ENCODE measurements at places on chromosomes 11 and 22. TPM values are rescaled to one million over a fixed set of nuclear protein-coding genes. Genes with fewer than 3 reads are reported as not detected.

GRCh38 chr22:41544671-41545476 lies 604 bp upstream of the POLR3H start:
- no peak for DNase-seq

GRCh38 chr11:89203814-89204213 lies 26.1 kb downstream of the TYR start:
- DNase-seq, result peak; percentile 4

GRCh38 chr11:88117281-88117858 lies 57.9 kb downstream of the RAB38 start:
- DNase-seq, result no peak

DNA sequence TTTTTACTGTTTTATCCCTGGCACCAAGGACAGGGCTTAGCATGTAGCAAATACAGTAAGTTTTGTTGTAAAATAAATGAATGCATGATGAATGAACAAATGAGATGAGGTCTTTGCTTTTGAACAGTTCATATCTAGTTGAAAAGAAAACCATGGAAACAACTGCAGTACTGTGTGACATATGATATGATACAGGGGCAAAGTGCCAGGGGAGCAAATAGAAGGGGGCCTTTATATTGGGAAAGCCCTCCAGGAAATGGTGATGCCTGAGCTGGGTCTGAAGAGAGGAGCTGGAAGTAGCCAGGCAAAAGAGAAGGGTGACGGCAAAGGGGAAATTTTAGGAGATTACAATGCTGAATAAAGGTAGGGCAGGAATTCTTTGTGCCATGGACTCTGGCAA lies 63.8 kb upstream of the UCP3 start:
- DNase-seq, result no peak

- DNase-seq, result peak; percentile 36
Observed at GRCh38 chr11:30128269-30128932, 102.4 kb upstream of the FSHB start.

GRCh38 chr11:9302448-9302847 lies 11.9 kb downstream of the TMEM41B start:
- peak; percentile 67 for DNase-seq

GRCh38 chr11:128572965-128573364 lies 14.4 kb downstream of the ETS1 start:
- no peak for DNase-seq

- DNase-seq, result peak; percentile 25
Observed at GRCh38 chr22:46563381-46564083, 26.1 kb upstream of the CELSR1 start.

DNA sequence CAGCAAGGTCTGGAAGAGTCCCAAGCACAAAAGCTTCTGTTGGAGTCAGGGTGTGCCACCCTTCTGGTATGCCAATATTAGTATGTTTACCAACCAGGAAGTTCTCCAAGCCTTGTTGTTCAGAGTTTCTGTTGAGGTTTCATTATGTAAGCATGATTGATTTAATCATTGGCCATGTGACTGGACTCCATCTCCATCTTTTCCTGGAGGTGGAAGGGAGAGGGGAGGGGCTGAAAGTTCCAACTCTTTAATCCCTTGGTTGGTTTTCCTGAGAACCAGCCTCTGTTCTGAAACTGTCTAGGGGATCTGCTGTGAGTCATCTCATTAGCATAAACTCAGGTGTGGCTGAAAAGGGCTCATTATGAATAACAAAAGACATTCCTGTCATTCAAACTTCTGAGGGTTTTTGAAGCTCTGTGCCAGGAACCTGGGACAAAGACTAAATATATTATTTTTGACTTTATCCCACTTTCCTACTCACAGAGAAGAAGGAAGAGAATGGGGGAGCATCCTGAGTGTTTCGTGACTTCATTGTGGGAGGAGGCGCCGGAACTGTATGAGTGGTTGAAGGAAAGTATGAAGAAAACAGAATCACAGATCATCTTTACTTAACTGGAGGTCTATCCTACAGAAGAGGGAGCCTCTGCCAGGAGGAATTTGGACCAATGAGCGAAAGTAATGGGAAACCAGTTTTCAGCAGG lies 138.2 kb downstream of the NECTIN1 start:
- DNase-seq, result peak; percentile 99

- DNase-seq, result no peak
Observed at GRCh38 chr11:214083-214482, 6.6 kb downstream of the RIC8A start.

DNA sequence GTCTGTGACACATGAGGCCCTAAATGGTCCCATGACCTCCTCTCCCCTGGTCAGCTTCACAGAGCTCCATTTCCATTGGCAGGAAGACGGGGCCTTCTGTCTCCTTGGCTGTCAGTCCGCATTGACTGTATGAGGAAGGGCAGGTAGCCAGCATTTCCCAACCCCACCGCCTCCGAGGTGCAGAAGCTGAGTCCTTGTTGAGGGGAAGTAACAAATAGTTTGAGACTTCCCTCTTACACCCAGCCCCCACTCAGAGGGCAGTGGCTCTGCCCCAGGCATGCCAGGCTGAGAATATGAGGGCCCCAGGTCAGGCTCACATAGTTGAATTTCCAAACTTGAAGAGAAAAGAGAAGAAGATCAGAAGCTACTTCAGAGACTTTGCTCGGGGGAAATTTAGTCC lies 611.1 kb downstream of the BRD1 start:
- no peak for DNase-seq

DNA sequence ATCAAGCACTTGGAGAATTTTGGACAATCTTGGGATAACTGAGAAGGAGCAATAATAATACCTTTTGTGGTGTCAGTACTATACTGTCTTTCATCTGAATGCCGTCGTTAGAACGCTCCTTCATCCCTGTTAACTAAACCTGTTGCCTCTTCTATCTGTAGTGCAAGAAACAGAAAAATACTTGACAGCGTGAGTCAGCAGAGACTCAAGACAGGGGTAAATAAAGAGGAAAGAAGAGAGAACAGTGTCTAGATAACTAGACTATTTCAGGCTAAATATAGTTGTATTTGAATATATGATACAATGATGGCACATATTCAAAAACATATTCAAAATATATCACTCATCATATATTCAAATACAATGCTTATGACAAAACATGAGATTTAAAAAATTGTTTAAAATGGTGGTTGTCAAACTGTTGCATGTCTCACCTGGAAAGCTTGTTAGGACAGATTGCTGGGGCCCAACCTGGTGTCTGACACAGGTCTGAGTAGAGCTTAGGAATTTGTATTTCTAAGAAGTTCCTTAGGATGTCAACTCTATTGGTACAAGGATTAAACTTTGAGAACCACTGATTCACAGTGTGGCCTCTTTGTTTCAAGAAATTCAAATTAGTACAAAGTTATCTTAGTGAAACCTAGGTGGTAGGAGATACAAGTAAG lies 17.4 kb downstream of the OOSP4A start:
- no peak for DNase-seq

DNA sequence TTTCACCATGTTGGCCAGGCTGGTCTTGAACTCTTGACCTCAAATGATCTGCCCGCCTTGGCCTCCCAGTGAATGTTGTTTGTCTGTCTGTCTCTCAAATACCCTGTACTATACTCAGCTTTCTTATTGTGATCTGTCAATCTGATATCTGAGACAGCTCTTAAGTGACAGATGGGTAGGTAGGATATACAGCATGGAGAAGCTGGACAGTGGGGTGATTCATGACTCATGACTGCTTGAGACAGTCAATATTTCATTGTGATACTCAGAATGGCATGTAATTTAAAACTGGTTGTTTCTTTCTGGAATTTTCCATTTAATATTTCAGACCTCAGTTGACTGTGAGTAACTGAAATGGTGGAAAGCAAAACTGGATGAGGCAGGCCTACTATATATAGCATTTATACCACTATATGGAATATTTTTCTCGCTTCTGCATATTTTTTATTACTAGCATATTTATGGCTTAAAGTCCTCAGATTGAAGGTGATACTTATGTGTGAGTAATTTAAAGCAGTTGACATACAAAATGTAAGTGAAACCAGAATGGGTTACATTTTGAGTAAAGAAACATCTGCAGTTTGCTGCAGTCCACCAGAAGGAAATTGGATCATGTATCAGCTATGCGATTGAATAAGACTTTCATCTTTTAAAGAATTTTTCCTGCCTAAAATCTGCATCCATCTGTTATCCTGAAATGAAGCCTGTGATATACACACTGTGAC lies 22.3 kb downstream of the ARHGAP42 start:
- DNase-seq, result peak; percentile 47

DNA sequence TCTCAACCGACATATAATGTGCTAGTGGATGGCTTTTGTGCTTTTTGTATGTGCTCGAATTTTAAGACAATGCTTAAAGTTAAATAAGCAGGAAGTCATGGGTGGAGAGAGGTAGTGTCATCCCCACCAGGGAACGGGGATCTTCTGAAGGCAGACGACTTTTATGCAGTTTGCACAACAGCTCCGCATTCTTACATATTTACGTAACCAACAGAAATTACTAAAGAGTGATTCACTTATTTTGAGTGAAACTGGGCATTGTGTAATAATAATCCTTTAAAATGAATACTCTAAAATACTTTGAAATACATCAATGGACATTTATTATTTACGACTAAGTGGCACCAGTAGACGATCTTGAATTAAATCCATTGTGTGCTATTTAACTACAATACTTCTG lies 305.1 kb downstream of the CNTN5 start:
- DNase-seq, result peak; percentile 48

DNA sequence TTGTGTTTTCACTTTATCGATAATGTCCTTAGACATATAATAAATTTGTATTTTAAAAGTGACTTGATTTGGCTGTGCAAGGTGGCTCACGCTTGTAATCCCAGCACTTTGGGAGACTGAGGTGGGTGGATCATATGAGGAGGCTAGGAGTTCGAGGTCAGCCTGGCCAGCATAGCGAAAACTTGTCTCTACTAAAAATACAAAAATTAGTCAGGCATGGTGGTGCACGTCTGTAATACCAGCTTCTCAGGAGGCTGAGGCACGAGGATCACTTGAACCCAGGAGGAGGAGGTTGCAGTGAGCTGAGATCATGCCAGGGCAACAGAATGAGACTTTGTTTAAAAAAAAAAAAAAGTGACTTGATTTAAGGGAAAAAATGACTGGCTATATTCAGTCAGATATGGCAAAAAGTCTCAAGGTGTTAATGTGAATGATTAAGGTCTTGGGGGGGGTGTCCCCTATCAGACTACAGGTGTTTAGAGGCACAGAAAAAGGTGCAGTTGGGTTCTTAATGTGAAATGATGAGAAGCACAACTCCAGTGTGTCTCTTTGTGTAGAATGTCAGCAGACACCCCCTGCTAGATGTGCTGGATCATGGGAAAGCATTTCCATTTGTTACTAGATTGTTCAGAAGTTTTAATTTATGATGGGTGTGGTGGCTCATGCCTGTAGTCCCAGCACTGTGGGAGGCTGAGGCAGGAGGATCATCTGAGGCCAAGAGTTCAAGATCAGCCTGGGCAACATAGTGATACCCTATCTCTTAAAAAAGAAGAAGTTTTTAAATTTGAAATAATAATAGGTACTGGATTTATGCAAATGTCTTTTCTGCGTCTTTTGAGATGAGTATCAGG lies 17.0 kb downstream of the NEAT1 start:
- DNase-seq, result peak; percentile 50

- no peak for DNase-seq
Observed at GRCh38 chr22:37302674-37303555, 20.6 kb downstream of the CYTH4 start.

GRCh38 chr11:57638005-57638781 lies 11.5 kb downstream of the YPEL4 start:
- peak; percentile 81 for DNase-seq

DNA sequence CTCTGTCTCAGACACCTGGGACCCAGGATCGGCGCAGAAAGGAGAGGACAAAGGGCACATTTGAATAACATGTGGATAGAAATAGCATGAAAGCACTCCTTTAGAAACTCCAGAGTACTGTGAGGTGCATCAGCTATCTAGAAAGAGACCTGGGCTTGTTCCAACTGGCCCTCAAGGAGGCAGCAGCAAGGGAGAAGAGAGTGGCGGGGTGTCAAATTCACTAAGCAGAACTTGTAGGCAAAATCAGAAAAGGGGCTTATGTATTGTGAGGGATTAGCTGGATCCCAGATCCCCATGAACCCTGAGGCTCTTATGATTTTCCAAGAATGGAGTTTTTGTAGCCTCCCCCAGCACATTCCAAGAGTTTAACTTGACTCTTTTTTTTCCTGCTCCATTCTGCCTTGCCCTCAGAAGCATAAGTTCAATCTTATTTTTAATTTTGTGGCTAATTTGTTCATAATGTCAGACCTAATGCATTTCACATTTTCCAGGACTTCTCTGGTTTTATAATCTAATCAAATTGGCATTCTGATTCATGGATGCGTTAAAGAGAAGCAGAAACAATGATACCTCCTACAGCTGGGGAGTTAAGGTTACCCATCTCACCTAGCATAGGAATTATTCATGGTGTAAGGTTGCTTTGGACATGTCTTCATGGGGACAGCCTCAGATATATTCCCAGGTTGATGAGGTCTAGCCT lies 33.6 kb downstream of the USH1C start:
- DNase-seq, result no peak

DNA sequence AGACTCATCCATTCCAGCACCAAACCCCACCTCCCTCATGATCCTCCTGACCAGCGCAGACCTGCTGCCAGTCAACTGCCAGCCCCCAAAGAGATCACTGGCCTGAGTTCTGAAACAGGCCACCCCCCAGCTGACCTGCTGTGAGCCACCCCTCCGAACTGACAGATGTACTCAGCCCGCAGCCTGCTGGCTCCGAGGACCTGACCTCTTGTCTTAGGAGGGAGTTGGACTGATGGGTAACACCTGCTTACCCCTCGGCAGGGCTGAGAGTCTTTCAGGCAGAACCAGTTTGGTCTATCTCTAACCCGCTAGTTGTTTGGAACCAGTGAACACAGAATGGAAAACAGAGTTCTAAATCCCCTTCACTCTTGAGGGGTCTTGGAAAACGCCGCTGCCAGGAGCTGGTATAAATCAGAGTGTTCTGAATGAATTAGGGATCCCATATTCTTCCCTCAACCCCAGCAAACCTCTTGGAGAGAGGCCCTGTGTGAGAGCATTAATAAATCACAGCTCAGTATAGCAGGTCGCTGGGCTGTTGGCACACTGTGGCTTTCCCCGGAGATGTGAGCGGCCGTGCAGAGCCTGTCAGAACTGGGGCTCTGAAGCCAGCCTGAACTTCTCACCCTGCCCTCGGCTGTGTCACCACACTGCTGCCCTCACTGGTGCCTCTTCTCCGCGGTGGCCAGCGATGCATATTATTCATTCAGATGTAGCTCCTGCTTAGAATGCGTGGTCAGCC lies 165.1 kb upstream of the NCAM1 start:
- peak; percentile 67 for DNase-seq

The KDM2A gene
- 24.7 TPM for total RNA-seq

The TESMIN gene
- 5.0 TPM for total RNA-seq

The DGCR6 gene
- total RNA-seq, result 0.40 TPM

The CDKN1C gene
- total RNA-seq, result 25.3 TPM

The ANGPTL5 gene
- total RNA-seq, result not detected

The ARHGEF17 gene
- 13.7 TPM for total RNA-seq

The NRGN gene
- total RNA-seq, result not detected

The P4HA3 gene
- 10.2 TPM for total RNA-seq
